Stimulated activated CD4-positive, alpha-beta T cell treated with anti-CD3 and anti-CD28 coated beads, Interleukin-15, amount 100 ng/mL, for 24 hours (primary cell): ENCODE measurements at places on chromosomes 1 and 21.

GRCh38 chr1:221397606-221398005 is 344.3 kb downstream of the DUSP10 start:
- no peak for DNase-seq

DNA sequence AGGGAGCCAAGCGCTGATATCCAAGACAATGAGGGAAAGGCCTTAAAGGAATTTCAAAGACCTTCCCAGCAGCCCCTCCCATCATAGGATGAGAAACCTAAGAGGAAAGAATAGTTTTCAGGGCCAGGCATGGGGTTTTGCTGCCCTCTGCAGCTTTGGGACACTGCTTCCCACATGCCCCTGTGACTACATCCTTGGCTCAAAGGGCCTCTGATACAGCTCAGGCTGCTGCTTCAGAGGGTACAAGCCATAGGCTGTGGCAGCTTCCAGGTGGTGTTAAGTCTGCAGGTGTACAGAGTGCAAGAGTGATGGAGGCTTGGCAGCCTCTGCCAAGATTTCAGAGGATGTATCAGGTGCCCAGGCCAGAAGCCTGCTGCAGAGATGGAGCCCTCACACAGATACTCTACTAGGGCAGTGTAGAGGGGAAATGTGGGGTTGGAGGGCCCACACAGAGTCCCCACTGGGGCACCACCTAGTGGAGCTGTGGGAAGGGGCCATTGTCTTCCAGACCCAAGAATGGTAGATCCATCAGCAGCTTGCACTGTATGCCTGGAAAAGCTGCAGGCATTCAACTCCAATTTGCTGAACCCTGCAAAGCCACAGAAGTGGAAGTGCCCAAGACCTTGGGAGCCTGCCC is 125.8 kb downstream of the SLC45A1 start:
- no peak for DNase-seq

DNA sequence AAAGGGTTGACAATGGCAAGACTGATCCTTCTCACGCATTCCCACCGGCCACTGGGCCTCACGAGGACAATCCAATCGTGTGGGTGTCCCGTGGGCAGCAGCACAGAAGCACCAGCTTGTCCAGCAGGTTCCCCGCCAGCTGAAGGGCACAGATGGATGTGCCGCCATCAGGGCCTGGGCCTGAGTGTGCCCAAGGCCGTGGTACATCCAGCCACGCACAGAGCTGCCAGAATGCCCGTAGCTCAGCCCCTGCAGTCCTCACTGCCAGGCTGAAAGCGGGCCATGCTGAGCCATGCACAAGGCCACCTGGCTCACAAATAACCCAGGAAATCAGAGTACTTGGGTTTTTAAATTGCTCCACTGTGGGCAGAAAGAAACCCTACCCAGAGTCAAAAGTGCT is 7.0 kb downstream of the NPHP4 start:
- DNase-seq, result no peak

DNA sequence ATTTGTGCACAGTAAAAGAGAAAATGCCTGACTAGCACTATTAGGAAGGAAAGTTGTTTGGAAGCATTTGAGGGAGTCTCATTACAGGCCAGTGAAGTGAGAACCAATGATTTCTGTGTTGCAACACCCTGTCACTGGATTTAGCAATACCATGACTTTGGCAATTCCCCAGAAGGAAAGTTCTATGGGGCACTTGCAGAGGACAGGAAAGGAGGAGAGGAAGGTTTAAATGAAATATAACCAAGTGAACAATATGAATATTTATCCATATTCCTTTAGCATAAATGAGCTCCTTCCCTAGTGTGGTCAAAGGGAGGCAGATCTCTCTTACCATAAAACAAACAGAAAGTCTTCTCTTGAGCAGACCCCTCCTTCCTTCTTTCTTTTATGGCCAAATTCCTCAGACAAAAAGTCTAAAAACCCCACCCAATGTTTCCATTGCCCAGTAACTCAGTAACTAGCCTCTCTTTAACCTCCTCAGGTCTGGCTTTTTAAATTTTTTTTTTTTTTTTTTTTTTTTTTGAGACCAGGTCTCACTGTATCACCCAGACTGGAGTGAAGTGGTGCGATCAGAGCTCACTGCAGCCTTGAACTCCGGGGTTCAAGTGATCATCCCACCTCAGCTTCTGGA is 5.5 kb downstream of the TLR5 start:
- DNase-seq, result no peak

GRCh38 chr21:34511787-34512455 is at the start of gene KCNE1:
KCNE1 (minus strand) TSS chr21:34512210; CDS start chr21:34449634, 62,576 bp downstream.
- DNase-seq, result no peak
